ENCODE measurements at places on chromosomes 11 and 22.

DNA sequence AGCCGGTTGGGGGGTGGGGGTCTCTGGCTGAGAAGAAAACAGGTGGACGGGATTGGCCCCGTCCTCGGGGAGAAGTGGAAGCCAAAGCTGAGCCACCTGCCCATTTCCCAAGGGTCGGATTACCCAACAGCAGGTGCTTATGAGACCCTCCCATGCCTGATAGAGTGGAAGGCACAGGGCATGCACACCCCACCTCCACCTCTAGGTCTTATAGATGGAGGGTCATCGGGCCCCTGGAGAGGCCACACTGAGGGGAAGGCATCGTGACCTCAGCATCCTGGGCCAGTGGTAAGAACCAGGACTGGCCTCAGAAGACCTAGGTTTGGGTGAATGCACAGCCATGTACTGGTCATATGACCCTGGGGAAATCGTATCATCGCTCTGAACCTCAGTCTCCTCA lies 85.9 kb downstream of the BUD13 start:
- no peak for DNase-seq

DNA sequence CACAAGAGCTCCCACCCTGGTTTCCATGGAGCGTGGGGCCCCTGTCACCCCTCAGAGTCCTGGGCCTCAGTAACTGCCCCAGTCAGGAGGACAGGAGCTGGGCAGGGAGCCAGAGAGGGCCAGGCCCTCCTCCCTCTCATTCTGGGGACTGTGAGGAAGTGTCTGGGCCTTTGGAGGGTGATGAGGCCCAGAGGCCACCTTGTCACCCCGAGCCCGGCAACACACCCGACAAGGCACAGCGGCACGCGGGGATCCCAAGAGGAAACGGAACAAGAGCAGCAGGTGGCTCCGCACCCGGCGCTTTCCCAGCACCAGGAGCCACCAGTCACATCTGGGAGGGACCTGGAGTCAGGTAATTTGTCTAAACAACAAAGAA lies 72.1 kb downstream of the CELSR1 start:
- DNase-seq, result no peak

DNA sequence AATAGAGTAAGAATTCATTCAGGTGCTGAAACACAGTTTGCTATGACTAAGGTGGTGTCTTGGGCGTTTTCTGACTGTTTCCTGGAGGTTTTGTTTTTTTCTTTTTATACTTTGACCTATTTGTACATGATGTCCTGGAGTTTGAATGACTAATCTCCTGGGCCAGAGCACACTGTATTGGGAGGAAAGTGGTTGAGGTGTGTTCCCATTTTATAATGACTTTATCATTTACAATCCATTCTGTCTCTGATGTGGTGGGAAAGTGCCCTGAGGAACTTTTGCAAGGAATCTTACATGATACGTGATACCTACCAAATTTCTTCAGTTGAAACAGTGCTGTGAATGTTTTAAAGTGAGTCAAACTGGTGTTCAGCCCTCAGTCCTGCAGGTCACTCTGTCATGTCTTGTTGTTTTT lies 80.8 kb downstream of the TNRC6B start:
- DNase-seq, result no peak

DNA sequence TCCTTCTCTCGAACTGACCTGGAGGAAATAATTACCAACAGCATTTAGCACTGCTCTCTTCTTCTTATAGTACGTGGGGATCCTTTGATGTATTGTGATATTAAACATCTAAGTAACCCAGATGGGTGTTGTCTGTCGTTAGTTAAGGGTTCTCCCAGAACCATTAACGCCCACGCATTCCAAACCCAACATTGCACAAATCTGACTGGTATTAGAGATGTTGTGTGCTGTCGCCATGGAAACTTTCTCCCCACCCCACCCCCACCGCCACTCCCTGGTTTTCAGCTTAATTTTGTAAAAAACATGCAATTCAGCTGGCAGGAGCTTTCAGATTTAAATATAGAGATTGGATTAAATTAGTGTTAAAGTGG lies 1495.2 kb downstream of the TBC1D22A start:
- DNase-seq, result no peak

DNA sequence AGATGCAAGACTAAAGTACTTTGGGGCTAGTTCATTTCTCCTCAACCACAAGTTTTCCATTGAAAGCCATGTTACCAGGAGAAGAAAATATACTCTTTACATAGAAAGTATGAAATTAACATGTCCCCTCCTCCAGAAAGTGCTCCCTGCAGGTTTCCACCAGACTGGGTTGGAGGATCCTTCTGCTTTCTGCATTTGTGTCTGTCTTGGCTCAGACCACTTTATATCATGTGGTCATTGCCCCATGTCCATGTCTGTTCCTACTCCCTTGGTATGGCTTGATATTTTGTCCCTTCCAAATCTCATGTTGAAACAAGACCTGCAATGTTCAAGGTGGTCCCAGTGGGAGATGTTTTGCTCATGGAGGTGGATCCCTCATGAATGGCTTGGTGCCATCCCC lies 28.4 kb upstream of the ACER3 start:
- DNase-seq, result no peak

- DNase-seq, result no peak
Observed at GRCh38 chr22:42470366-42471082, 38.3 kb upstream of the NFAM1 start.

GRCh38 chr22:46761017-46761416 lies 1.4 kb upstream of the TBC1D22A start:
- no peak for DNase-seq

Data from cerebellar nuclear complex (tissue), 1 donor.